ENCODE measurements at places on chromosomes 2 and 18.
A peak's percentile ranks its signal among the peaks of the same experiment; 100 is the strongest.

- DNase-seq: peak; percentile 63
These were observed 180.5 kb downstream of the DIS3L2 start for GRCh38 chr2:232142049-232142448.

GRCh38 chr2:60410456-60411146 lies 142.9 kb downstream of the BCL11A start:
- no peak for DNase-seq

- peak; percentile 62 for DNase-seq
These were observed 85.2 kb downstream of the GLI2 start for GRCh38 chr2:120820953-120821279.

DNA sequence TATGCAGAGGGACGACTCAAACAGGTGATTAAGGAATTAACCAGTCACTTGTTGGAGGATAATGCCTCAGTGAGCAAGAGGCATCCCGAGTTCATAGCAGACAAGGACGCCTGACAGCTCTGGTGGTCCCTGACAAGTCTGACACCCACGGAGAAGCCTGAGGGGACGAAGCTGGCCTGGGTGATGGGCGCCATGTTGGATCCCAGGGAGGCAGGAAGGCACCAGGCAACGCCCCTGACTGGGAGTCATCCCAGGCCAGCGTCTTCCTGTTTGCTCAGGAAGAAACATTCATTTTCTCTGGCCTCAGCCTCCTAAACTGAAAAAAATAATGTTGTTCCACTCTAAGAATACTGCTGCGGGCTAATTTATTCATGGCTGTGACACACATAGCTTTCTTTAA lies 92.1 kb upstream of the ATP8B1 start:
- no peak for DNase-seq

DNA sequence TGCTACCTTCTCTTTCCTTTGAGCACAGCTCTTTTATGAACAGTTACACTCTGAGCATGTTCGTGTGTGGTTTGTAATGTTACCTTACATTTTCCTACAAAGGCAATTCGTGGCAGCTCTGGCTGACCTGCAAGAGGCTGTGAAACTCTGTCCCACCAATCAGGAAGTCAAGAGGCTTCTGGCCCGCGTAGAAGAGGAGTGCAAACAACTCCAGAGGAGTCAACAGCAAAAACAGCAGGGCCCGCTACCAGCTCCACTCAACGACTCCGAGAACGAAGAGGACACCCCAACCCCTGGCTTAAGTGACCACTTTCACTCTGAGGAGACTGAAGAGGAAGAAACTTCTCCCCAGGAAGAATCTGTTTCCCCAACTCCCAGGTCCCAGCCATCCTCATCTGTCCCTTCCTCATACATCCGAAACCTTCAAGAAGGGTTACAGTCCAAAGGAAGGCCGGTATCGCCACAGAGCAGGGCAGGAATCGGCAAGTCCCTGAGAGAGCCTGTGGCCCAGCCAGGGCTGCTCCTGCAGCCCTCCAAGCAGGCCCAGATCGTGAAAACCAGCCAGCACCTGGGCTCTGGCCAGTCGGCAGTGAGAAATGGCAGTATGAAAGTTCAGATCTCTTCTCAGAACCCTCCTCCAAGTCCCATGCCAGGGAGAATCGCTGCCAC lies 56.9 kb downstream of the WDSUB1 start:
- DNase-seq: no peak

GRCh38 chr2:17910980-17911379 lies 32.5 kb downstream of the KCNS3 start:
- no peak for DNase-seq

GRCh38 chr2:179861416-179862067 lies at the start of gene ZNF385B:
TSS of gene ZNF385B (minus strand) at chr2:179861612.
- DNase-seq: peak; percentile 21

Data from cardiac fibroblast (primary cell).